ENCODE measurements at places on chromosomes 16 and 17.

DNA sequence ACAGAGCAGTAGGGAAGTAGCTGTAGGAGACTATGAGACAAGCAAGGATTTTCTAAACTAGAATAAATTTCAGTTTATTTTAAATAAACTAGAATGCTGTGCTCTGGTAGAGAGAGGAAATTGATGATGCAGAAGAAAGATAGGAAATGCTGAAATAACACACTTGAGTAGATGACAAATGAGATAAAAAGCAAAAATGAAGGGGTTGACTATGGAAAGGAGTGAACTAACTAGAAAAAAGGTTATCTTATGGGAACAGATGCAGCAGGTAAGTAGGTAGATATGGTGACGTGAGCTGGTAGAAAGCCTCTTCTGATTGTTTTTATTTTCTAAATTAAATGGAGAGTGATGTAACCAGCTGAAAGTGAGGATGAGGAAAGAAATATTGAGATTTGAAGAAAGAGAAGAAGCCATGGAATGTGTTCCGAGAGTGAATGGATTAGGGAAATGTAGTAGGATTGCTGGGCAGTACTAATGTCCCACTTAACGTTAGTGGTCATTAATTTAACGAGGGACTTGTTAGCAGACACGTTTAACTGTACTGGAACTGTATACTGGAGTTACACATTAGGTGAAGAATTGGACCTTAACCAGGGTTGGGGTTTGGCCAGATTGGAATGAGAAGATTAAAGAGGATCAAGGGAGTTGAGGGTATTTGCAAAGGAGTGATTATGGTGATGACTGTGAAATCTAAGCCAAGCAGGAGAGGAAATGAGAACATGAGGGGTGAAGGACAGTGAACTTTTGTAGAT, 196.5 kb downstream of the TANC2 start:
- no peak for DNase-seq

DNA sequence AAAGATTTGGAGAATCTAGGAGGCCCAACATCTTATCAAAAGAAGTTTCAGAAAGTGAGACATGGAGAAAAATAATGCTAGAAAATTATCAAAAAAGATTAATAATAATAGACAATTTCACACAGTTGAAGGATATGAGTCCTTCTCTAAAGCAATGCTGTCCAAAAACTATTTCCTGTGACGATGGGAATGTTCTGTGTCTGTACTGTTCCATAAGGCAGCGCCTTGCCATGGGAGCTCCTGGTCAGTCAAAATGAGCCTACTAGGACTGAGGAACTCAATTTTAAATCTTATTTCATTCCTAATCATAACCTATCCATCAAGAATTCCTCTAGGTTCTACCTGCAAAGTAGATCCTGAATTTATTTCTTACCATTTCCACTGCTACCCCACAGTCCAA, 49.0 kb downstream of the CACNG1 start:
- no peak for DNase-seq

DNA sequence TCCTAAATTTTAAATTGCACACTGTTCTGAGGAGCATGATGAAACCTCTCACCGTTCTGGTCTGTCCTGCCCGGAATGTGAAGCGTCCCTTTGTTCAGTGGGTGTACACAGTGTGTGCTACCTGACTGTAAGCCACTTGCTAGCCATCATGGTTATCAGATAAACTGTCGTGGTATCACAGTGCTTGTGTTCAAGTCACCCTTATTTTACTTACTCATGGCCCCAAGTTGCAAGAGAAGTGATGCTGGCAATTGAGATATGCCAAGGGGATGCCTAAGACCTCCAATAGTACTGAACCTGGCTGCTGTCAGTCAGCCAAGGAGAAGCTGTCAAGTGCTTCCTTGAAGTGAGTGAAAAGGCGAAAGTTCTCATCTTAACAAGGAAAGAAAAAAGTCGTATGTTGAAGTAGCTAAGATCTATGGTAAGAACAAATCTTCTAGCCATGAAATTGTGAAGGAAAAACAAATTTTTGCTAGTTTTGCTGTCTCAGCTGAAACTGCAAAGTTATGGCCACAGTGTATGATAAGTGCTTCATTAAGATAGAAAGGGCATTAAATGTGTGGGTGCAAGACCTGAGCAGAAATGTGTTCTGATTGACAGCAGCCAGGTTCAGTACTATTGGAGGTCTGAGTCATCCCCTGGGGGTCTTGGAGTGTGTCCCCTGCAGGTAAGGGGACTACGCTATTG, 5.8 kb downstream of the PIK3R6 start:
- DNase-seq = no peak

DNA sequence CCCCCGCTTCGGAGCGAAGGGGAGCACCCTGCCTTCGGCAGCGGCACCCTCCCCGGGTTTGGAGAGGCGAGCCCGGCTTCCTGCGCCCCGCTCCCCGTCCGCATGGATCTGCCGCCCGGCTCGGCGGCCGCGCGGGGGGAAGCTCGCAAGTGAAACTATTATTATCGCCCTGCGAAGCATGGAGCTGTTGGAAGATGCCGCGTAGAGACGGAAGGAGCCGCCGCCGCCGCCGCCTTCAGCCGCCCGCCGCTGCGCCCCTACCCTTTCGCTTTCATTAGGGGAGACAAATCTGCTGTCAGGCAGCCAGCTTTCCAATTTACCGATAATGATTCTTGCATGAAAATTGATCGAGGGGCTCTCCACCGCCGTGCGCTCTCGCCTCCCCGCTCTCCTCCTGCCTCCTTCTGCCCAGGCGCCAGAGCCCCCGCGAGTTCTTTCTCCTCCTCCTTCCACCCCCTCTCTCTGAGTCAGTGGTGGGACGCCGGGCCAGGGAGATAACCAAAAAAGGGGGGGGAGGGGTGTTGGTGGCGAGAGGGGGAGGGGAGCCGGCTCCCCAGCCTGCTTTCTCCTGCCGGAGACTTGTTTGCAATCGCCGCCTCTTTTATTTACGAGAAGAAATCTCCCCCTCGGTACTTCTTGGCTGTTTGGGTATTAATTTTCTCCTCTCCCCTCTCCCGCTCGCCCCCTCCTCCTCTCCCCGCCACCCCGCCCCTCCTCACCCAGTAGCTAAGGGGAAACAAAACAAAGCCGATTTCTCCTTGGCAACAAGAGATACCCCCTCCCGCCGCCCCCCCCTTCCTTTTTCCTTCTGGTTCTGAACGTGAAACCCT, 58.0 kb upstream of the GSE1 start:
- peak; percentile 82 for DNase-seq

DNA sequence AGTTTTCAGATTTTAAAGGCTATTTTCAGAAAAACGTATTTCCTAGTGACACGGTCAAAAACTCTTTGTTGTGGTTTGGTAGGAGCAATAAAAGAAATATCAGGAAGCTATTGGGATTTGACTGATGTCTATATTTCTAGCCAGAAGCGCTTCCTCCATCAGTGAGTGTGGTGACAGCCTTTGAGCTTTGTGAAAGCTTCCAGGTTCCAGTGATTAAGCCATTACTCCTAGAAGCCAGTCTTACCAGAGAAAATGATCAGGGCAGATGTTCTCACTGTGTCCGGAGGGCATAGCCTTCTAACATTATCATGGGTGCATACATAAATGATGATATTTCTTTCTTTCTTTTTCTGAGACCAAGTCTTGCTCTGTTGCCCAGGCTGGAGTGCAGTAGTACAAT, 39.6 kb downstream of the MAP2K6 start:
- DNase-seq = no peak

DNA sequence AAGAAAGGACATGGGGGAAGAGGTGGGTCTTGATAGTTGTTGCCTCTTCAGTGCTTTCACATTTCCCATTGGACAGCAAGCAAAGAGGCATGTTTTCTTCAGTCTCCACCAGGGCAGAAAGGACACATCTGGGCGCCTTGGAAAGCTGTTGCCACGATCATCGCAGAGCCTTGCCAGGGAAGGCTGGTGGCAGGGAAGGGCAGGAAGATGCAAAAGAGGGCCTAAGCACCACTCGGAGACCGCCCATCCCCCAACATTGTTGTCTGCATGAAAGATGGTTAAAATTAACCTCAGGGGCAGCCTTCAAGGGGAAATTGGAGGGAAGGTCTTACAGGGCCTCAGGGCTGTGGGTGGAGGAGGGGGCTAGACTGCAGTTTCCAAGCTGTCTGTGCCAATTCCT, 114.2 kb downstream of the SOX9 start:
- no peak for DNase-seq

All from activated effector memory CD4-positive, alpha-beta T cell treated with anti-CD3 and anti-CD28 coated beads, Interleukin-2, amount 50 U/mL, for 16 hours (primary cell).